ENCODE measurements at places on chromosomes 3 and 15.
A peak's percentile ranks its signal among the peaks of the same experiment; 100 is the strongest.

GRCh38 chr15:31499236-31499952 is 172.8 kb downstream of the KLF13 start:
- DNase-seq = no peak

- no peak for DNase-seq
Measured at GRCh38 chr3:118380576-118380975, 654.1 kb downstream of the IGSF11 start.

DNA sequence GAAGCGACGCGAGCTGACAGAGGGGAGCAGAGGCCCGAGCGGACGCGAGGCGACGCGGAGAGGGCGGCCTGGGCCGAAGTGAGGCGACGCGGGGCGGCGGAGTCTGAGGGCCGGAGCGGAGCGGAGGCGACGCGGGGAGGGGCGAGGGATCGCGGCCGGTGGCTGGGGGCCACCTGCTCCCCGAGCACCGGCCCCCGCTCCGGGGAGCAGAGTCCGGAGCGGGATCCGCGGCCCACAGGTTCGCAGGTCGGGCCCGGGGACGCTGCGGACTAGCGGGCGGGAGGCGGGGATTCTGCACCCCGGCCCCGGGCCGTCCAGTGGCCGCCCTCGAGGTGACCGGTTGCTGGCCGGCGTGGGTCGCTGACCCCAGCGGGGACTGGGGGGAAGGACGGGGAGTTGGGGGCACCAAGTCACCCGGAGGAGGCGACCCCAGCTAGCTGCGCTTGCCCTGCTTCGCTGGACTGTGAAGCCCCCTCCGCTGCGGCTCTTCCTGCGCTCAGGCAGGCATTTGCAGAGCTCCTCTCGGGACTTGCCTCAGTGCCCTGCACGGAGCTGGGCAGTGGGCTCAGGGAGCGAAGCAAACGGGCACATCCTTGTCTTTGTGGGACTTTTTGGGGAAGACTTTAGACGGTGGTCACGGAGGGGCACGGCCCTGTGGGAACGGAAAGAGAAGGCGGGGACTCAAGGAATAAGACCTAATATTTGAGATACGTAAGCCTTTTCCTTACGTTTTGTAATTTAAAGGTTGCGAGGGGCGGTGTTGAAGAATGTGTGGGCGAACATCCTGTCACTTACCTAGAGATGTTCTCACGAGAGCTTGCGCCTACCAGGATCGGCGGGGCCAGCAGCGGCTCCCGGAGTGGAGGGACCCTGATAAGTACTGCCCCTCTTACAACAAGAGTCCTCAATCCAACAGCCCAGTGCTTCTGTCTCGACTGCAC is 566 bp downstream of the HMCES start:
- DNase-seq = peak; percentile 45

DNA sequence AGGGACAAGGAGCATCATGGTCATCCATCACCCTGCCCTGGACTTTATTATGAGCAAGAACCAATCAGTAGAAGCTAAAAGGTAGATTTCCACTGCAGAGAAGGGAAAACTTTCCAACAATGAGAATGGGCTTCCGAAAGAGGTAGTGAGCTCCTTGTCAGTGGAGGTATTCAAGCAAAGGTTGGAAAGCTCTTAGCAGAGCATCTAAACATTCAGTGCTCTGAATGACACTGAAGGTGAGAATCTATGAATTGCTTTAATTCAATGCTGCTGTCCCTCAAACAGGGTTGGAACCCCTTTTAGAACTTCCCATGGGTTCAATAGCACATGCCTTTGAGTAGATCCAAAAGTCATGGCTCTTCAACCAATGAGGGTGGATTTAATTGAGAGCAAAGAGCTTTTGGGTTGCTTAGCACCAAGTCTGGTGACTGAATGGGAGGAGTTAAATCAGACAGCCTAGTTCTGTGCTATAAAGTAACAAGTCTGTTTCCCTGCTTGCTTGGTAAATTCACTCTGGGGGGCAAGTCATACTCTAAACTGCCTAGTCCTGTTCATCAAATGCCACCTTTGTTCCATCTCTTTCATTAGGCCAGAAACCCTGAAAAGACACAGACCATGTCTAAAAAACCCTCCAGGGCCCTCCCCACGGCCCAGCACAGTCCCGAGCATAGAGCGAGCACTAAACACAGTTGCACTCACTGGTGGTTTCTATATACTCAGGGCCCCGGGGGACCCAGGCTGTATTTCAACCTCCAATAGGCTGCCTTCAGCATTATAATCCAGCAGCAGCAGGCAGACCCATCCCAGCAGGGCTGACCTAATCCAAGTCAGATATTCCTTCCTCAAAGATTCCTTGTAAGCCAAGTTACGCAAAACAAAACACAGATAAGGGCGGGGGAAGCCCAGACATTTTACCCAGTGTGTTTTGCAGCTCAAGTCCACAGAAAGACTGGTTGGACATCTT is 161.2 kb downstream of the MEGF11 start:
- no peak for DNase-seq

GRCh38 chr3:42755681-42756578 is 17.1 kb downstream of the CCDC13 start:
- DNase-seq = peak; percentile 43

GRCh38 chr3:43268636-43269035 is 17.7 kb upstream of the SNRK start:
- no peak for DNase-seq

DNA sequence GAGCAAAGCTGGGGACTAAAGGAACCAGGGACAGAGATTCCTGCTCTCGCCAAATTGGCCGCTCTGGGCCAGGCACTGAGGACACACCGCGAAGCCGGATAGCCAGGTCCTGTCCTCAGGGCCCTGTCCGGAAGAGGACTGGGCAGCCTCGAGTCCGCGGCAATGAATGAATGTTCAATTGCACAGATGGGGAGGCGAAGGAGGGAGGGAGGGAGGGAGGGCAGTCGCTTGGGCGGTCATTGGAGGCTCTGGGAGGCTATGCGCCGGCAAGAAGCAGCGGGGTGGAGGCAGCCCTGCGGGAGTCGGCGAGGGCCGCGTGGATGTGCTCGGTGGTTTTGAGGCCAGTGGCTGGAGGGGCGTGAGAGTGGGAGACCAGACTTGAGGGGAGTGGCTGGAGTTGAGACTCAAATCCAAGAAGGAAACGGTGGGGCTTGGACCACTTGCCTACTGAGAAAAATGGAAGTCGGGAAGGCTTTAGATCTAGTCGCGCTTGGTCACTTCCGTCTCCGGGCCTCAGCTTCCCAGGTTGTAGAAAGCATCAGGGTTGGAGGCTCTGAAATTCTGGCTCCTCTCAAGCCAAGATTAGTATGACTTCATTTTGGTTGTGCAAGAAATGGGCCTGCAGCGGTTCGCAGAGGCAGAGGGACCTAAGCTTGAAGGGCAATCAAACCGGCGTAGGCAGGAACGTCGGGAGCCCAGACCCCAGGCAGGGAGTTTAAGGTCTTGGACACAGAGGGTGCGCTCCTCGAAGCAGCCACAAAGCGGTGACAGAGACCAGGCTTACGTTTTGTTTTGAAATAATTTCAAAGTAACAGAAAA is 21.1 kb upstream of the PLXND1 start:
- peak; percentile 90 for DNase-seq

DNA sequence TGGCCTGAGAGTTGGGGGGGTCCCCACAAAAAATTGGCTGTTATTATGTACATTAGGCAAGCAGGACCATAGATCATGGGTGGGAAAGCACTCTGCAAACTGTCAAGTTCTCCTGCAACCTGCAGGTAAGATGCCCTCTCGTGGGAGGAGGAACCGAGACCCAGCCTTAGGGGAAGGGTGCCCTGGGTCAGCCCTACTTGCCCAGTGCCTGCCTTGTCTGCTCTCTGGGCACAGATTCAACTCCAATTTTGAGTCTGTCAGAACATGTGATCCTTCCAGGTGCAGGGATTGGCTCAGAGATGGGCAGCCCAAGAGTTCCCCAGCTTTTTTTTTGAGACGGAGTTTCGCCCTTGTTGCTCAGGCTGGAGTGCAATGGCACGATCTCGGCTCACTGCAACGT is 99.2 kb downstream of the PLXNA1 start:
- DNase-seq = no peak

DNA sequence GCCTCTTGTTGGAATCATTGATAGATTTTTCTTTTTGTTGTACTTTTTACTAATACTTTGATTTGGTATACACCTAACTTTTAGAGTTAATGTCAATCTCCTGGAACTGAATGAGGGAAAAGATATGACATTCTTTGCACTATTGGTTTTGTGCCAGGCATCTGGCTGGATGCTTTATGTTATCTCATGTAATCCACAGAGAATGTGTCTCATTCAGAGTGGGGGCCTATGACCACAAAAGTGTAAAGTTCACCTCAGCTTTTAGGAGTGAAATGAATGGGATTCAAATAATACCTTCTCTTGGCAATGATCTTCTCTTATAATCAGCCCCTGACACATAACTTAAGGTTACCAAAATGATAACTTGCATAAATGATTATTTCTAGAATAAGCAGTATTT is 329.1 kb upstream of the ROPN1 start:
- DNase-seq = no peak

GRCh38 chr15:52483707-52484106 is 45.0 kb downstream of the MYO5A start:
- peak; percentile 68 for DNase-seq

DNA sequence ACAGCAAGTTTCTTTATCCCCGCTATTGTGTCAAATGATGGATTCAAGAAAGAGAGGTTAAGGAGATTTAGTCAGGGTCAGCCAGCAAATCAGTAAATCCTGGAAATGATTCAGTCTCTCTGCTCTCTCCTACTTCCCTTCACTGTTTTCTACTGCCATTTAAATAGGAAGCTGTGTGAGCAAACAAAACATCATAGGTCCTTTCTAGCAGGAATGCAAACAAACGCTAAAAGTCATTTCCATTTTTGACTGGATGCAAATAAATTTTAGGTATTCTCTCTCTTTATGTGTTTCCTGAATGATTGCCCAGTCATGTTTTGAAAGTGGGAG is 299.4 kb upstream of the RORA start:
- DNase-seq = no peak

DNA sequence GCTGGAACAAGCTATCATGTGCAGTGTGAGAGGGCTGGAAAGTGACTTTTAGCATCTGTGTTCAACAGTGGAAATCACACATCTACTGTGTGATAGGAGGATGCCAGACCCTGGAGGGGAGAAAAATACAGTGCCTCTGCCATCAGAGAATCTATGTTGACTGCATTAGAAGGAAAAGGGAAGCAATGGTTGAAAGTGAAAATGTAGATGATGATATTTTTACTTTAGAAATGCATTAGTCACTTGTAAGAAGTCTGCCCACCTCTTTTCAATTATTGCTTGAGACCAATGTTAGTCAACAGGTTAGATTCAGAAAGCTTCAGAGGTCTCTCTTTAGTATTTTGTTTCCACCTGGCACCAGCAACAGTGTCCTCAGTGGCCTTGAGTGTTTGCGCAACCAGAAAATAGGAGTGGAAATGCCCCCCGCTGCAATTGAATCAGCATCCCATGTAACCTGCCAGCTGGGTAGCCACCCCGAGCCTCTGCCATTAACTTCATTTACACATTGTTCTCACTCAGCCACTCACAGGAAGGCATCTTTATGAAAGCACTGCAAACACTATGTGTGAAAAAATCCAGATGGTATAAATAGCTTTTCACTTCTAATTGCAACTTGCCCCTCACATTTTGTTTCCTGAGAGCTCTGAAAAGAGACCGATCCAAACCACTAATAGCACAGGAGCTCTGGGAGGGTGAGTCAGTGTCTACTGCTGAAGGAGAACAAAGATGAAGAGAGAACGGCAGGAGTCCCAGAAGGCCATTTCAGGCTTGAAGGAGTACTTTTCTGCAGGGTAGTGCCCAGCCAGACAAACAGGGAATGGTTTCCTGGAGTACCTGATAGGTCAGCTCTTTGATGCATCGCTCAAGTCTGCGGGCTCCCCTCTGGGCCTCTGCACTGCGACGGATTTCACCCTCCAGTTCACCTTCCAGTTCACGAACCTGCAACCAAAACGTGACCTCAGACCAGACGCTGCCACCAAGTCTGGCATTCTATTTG is 92.1 kb downstream of the HHLA2 start:
- DNase-seq = no peak

GRCh38 chr3:178126686-178127085 is 409.6 kb upstream of the KCNMB2 start:
- DNase-seq = no peak

DNA sequence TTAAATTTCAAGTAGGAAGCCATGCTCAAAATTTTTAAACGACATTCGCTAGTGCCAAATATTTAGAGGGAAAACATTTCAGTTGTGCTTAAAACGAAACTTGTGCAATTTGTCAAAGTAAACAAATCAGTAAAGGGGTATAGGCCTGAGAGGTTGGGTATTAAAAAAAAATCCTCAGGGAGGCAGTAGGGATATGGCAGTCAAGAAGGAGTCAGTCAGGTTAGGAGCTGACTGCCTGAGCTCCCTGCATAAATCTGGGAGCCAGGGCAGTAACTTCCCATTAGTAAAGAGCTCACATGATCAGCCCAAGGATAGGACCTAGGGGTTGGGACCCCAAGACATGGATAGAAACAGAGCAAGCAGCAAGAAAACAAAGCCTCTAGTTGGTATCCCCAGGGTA is 120.7 kb upstream of the STAC start:
- DNase-seq = no peak

DNA sequence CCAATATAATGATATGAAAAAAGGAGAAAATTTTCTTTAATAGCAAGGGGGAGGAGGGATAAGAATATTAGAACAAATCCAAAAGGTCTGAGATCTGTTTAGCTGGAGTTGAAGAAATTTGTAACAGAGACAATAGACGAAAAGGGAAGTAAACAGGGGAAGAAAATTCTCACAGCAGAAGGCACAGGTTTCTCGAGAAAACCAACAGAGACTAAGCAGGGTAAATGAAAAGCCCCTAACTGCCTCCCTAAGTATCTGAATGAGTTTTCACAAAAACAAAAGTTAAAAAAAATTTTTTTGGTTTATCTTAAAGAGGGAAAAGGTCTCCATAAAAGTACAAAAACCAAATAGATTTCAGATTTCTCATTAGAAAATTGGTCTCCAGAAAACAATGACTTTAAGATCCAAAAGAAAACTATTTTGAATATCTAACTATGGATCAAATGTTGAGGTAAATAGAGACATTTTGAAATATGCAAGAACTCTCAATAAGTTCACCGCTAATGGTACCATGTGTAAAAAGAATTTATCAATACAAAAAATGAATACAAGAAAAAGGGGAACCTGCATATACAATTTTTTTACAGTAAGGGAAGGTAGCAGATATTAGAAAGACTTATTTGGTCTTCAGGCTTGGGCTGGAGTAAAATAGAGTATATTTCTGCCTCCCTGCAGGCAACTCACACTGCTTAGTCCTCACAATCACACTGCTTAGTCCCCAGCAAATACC is 23.9 kb upstream of the NEK10 start:
- DNase-seq = no peak

DNA sequence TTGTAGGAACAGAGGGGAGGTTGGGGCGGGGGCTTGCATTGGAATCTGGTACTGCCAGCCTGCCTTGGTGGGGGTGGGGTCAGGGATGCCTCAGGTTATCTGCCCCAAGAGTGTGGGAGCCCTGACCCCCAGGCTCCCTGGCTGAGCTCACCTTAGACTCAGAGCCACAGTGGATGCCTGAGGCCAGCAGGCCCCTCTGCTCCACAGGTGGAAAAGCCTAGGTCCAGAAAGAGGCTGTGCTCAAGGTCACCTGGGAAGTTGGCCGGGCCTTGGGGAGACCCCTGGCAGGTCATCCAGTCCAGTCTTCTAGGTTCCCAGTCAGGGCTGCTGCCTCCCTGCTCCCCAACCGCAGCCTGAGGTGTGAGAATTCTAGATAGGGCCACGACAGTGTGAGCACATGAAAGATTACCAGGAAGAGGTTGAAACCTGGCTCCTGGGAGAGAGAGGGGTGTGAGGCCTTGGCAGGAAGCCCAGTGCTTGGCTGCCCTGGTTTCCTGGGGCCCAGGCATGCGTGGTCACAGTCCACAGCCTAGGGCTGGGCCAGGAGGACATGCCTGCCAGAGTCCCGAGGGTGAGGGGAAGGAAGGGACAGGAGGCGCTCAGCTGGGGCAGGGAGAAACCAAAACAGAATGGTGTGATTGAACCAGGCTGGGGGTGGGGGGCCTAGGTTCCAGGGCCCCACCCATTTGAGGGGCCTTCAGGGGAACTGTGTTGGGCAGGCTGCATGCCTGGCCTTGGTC is 4.9 kb downstream of the HDAC11 start:
- no peak for DNase-seq

Measured in inflammatory macrophage (primary cell).